Naive thymus-derived CD4-positive, alpha-beta T cell (primary cell): ENCODE measurements at places on chromosomes 11 and 22. TPM values are rescaled to one million over a fixed set of nuclear protein-coding genes. Genes with fewer than 3 reads are reported as not detected.

GRCh38 chr11:45158210-45158731 lies 11.8 kb downstream of the PRDM11 start:
- no peaks in the 10 kb centered on the region for H3K27me3 ChIP-seq
- no peaks in the 10 kb centered on the region for H3K36me3 ChIP-seq
- no peak for DNase-seq
- no peak overlapping the region for H3K27ac ChIP-seq

GRCh38 chr11:45224766-45225165 lies 61.4 kb downstream of the SYT13 start:
- H3K36me3 ChIP-seq = no peaks in the 10 kb centered on the region
- H3K27ac ChIP-seq = no peak overlapping the region
- DNase-seq = no peak
- H3K4me3 ChIP-seq = no peak overlapping the region

DNA sequence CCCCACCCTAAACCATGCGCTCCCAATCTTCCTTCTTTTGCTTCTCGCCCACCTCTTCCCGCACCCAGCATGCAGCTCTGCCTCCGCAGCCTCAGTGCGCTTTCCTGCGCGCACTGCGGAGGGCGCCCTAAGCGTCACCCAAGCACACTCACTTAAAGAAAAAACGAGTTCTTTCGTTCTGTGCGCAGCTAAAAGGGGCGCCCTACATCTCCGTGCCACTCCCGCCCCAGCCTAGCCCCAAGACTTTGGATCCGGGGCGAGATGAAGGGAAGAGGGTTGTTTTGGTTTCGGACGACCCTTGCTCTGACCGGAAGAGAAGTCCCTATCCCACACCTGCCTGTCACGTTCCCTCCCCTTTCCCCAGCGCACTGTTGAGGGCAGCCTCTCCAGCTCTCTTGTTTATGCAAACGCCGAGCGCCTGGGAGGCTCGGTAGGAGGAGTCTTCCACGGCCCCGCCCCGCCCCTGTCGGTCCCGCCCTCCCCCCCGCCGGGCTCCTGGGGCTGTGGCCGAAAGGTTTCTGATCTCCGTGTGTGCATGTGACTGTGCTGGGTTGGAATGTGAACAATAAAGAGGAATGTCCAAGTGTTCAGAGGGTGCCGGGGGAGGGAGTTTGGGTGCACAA lies 5.3 kb downstream of the VSIG2 start:
- peak overlapping the region; percentile 72 for H3K27ac ChIP-seq
- H3K36me3 ChIP-seq = peaks cover 6% of the 10 kb centered on the region
- peak; percentile 87 for DNase-seq
- H3K27me3 ChIP-seq = no peaks in the 10 kb centered on the region
- peak overlapping the region; percentile 99 for H3K4me3 ChIP-seq

RTN4RL2 gene
- polyA plus RNA-seq = 0.44 TPM

TSSK2 gene
- not detected for polyA plus RNA-seq

- H3K27me3 ChIP-seq = no peaks in the 10 kb centered on the region
- no peak overlapping the region for H3K27ac ChIP-seq
- DNase-seq = no peak
- H3K4me1 ChIP-seq = no peaks in the 10 kb centered on the region
- H3K4me3 ChIP-seq = no peak overlapping the region
Observed at GRCh38 chr11:74297484-74297883, 14.0 kb downstream of the P4HA3 start.

DNA sequence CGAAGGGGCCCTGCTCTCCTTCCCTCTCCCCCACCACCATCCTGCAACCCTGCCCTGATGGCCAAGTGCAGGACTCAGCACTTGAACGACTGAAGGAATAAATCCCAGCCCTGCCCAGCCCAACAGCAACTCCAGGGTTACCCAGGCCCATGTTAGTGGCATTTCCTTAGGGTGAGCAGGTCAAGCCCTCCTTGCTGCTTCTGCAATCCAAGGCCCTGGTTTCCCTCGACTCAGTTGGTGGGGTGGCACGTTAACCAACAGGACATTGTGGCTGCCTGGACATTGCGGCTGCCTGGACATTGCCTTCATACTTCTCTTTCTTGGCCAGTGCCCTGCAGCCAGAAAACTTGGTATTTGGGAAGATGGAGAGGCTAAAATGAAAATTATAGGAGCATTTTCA lies 141.4 kb downstream of the TRIM29 start:
- H3K4me1 ChIP-seq = no peaks in the 10 kb centered on the region
- H3K27me3 ChIP-seq = no peaks in the 10 kb centered on the region
- no peak overlapping the region for H3K4me3 ChIP-seq
- H3K27ac ChIP-seq = no peak overlapping the region
- DNase-seq = no peak

GRCh38 chr22:34904486-34904885 lies 161.5 kb upstream of the ISX start:
- no peaks in the 10 kb centered on the region for H3K27me3 ChIP-seq
- H3K27ac ChIP-seq = no peak overlapping the region
- DNase-seq = no peak
- no peak overlapping the region for H3K4me3 ChIP-seq
- no peaks in the 10 kb centered on the region for H3K36me3 ChIP-seq

DNA sequence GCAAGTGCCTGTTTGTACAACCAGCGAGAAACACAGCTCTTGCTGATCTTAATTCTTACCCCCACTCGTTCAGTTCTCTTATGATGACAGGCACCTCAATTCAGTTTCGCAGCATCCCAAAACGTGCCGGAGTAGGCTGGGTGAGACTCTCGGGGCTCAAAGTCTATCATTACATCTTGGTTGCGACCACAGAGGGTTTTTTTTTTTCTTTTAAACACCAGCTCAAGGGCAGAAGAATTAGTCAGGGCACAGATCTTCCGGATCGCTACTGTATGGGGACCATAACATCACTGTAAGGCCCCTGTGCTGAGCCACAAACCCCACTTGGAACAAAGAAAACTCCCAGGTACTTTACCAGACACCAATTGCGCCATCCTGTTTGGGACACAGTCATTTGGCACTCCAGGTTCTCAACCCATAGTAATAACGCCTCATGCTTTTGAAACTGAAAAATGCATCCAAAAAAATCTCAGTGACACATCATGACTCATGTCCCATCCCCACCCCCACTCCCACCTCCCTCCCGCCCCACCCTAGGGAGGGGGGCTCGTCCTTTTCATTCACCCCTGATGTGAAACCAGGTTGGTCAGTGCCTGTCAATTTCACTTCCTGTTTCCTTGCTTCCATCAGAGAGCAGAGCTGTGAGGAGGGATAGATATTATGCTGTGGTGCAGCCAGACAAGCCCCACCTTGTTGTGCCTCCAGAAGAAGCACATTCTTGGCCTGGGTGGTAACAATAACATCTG lies 41.0 kb upstream of the CD5 start:
- DNase-seq = peak; percentile 56
- peaks cover 48% of the 10 kb centered on the region for H3K4me1 ChIP-seq
- no peaks in the 10 kb centered on the region for H3K36me3 ChIP-seq
- no peaks in the 10 kb centered on the region for H3K27me3 ChIP-seq
- peak overlapping the region; percentile 72 for H3K27ac ChIP-seq

DNA sequence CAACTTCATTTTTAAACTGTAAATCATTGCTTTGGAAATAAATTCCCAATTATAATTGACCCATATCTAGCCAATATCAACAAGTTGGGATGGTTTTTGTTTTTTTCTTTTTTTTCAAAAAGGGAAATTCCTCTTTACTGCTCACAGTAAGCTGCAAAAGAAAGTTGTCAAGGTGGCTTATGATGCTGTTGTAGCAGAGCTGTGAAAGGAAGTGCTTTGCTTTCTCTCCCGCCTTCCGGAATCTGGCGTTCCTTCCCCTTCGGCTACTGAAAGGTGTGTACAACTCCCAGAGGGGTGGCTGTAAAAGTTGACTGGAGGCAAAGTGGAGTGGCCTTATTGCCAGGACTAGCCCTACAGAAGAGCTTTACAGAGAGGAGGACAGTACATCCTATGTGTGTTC lies 16.2 kb upstream of the ADSL start:
- peaks cover 69% of the 10 kb centered on the region for H3K4me1 ChIP-seq
- H3K27me3 ChIP-seq = no peaks in the 10 kb centered on the region
- H3K36me3 ChIP-seq = no peaks in the 10 kb centered on the region

GRCh38 chr11:76683161-76684095 lies 12.9 kb upstream of the LRRC32 start:
- H3K36me3 ChIP-seq = no peaks in the 10 kb centered on the region
- H3K27ac ChIP-seq = no peak overlapping the region
- H3K4me3 ChIP-seq = no peak overlapping the region

DNA sequence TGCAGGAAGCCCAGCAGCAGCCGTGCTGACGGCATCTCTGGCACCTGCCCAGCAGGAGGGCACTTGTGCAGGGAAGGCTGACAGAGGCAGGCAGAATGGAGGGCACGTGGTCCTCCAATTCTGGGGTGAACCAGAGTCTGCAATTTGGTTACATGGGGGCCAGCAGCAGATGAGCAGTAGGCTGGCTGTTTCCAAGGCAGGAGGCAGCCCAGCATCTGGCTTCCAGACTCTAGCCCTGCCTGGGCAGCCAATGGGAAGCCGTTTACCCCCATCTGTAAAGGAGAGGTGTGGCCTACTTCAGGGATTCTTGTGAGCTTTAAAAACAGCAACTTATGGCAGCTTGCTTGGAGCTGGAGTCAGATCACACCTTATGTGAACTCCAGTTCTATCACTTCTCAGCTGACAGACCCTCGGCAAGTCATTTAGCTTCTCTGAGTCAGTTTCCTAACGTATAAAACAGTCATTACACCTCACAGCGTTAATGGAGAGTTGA lies 27.9 kb upstream of the RASL10A start:
- no peaks in the 10 kb centered on the region for H3K4me1 ChIP-seq
- no peak overlapping the region for H3K4me3 ChIP-seq
- H3K36me3 ChIP-seq = peaks cover 11% of the 10 kb centered on the region
- DNase-seq = no peak
- no peak overlapping the region for H3K27ac ChIP-seq

DNA sequence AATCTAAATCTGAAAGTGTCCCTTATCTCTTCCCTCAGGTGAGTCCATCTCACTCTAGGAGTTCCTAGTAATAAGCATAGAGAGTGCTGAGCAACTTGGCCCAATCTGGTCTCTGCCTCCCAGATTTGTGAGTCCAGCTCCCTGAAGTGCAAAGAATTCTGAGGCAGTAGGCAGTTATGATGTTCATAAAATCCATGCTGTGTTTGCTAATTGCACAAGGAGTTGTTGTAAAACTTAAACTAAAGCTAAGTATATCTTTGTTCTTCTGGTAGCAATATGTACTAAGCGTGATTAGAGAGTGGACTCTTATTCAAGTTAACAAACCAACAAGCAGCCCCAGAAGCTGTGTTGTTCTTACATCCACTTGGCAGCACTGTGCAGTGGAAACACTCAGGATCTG lies 7.6 kb upstream of the PTH start:
- H3K27me3 ChIP-seq = no peaks in the 10 kb centered on the region
- H3K4me3 ChIP-seq = no peak overlapping the region
- H3K27ac ChIP-seq = no peak overlapping the region

TNRC6B gene
- 119 TPM for polyA plus RNA-seq

DNA sequence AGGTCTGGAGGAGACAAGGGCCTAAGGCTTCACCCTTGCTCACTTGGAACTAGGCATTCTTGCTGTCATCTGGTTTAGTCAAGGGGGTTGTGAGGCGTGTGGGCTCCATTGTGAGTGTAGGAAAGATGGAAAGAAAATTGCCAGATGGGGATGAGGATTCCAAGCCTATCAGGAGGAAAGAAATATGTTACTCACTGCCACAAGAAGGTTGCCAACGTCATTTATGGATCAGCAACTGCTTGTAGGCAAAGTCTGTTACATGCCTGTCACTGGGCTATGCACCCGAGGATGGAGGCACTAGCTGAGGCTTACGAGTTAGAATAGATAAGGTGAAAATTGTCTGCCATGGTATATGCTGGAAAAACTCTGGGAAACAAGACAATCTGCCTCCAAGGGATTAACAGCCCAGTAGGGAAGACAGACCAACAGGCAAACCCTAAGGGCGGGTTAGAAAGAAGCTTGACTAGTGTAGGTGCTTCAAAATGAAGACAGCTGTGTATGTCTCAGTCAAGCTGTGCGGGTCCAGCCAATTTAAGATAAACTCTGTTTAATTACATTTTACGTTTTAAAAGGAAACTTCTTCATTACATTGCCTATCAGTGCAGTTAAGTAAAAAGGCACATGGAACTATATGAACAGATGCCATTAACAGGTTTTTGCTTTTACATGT lies 47.4 kb downstream of the SNX19 start:
- no peak for DNase-seq
- H3K4me3 ChIP-seq = no peak overlapping the region
- no peaks in the 10 kb centered on the region for H3K36me3 ChIP-seq
- no peaks in the 10 kb centered on the region for H3K4me1 ChIP-seq

DNA sequence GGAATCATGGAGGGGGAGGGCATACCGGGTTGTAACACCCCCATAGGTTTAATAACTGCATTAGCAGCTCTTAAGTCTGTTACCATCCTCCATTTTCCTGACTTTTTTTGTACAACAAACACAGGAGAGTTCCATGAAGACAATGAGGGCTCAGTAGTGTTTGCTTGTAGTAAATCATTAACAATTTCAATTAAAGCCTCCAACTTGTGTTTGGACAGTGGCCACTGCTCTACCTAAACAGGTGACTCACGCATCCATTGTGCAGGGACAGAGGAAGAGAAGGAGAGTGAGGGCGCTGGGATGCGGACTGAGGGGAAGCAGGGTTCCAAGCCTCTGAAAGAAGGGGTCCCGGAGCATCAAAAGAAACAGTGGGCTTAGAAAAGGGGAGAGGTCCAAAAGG lies 21.3 kb upstream of the MTNR1B start:
- no peak overlapping the region for H3K27ac ChIP-seq
- no peak overlapping the region for H3K4me3 ChIP-seq
- DNase-seq = no peak
- H3K27me3 ChIP-seq = no peaks in the 10 kb centered on the region
- no peaks in the 10 kb centered on the region for H3K4me1 ChIP-seq
- H3K36me3 ChIP-seq = no peaks in the 10 kb centered on the region

SDHAF2 gene
- polyA plus RNA-seq = 116 TPM

- no peak for DNase-seq
- H3K27ac ChIP-seq = no peak overlapping the region
- no peaks in the 10 kb centered on the region for H3K36me3 ChIP-seq
- no peaks in the 10 kb centered on the region for H3K4me1 ChIP-seq
- no peak overlapping the region for H3K4me3 ChIP-seq
Observed at GRCh38 chr11:126515501-126515900, 160.0 kb downstream of the ST3GAL4 start.

GRCh38 chr22:38406617-38407016 lies 48.4 kb downstream of the KCNJ4 start:
- H3K36me3 ChIP-seq = no peaks in the 10 kb centered on the region
- no peaks in the 10 kb centered on the region for H3K27me3 ChIP-seq
- H3K4me1 ChIP-seq = no peaks in the 10 kb centered on the region
- no peak overlapping the region for H3K27ac ChIP-seq
- DNase-seq = no peak

CCDC117 gene
- 8.7 TPM for polyA plus RNA-seq

MMP11 gene
- polyA plus RNA-seq = 4.3 TPM

DNA sequence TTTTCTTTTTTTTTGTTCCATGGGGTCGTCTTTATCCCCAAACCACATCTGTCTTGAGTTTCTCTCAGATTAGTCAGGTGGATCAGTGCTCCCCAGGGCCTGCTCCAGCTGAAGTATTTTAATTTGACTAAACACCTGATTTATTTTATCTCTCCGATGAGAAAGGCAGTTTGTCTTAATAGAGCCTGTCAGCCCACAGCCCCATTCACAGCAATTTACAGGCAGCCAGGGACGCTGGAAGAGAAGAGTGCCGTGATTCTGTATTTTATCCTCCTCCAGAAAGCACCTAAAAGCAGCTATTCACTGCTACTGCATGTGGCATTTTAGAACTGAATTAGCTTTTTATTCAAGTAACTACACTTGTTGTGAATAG lies 164.5 kb downstream of the SOX6 start:
- no peaks in the 10 kb centered on the region for H3K36me3 ChIP-seq
- no peaks in the 10 kb centered on the region for H3K27me3 ChIP-seq
- no peaks in the 10 kb centered on the region for H3K4me1 ChIP-seq
